Activated T-cell treated with anti-CD3 and anti-CD28 coated beads for 48 hours (primary cell): ENCODE measurements at places on chromosomes 6 and 20.

DNA sequence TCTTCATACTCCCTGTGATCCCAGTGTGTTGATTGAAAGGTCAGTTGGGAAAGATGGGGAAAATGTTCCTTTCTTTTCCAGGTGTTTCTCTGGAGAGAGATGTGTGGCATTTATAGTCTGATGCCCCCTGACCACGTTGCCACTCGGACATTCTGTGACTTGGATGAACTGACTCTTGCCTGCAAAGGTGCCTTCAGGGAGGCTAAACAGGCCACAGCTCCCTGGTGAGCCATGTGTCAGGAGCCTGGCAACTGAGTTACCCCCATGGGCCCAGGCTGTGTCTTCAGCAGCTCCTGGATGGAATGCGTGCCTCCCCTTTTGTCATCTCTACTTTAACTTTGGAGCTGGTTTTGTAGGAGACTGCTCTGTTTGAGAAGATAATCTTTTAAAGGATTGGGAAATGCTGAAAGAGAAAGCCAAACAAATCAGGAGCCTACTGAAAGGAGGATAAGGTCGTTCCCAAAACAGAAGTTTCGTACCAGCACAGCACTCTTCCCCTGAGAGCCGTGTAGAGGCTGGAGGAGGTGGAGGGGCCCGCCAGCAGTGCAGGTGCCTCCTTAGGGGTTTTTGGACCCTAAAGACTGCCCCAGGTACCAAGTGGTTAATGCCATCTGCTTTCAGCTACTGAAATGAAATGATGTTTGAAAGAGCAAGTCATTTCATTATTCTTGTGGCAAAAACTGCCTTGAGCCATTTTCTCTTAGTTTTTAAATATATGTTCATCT is 322.8 kb downstream of the ZFAND3 start:
- DNase-seq, result no peak

- DNase-seq, result no peak
Measured at GRCh38 chr6:3654898-3655297, 96.6 kb downstream of the PXDC1 start.

GRCh38 chr6:96755096-96755495 is 82.2 kb downstream of the GPR63 start:
- no peak for DNase-seq

DNA sequence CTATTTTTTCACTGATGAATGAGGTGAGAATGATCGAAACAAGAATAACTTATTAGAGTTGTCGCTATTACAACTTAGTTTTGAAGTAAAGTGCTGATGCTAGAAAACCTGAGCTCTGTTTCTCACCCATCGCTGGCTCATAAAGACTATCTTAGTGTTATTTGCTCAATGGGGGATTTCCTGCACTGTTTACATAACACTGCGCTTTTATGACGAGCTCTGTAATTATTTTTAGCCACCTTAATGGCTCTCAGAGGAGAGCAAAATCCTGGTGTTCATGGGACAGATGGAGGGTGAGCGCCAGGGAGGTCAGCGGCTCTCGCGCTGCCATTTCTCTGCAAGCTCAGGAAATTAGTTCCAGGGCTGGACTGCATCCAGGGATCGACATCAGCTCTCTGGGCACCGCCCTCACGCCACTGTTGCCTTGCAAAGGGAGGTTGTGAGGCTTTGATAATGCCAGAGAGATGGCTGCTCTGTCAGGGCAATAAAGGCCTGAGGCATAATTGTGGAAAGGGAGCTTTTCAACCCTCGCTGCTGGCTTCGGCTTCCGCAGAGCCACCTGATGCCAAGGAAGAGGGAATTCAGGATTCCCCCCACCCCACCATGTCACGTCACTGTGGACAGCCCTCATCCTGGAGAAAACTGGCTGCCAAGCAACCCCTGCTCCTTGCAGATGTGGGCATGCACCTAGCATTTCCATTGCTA is 72.0 kb downstream of the DACT2 start:
- DNase-seq, result no peak
